ENCODE measurements at places on chromosomes 11 and 22. TPM values are rescaled to one million over a fixed set of nuclear protein-coding genes. Genes with fewer than 3 reads are reported as not detected.

The SPDYC gene
- total RNA-seq = not detected

The RAB38 gene
- total RNA-seq = 1.8 TPM

The CCDC34 gene
- total RNA-seq = 15.9 TPM

The TSG101 gene
- 35.2 TPM for total RNA-seq

The PPME1 gene
- total RNA-seq = 29.2 TPM

The ELF5 gene
- total RNA-seq = not detected

All from activated naive CD8-positive, alpha-beta T cell treated with anti-CD3 and anti-CD28 coated beads, Interleukin-2, amount 10 ng/mL, durations not matched to agents 7 days and 5 days (primary cell).